ENCODE measurements at places on chromosomes 2 and 18.

DNA sequence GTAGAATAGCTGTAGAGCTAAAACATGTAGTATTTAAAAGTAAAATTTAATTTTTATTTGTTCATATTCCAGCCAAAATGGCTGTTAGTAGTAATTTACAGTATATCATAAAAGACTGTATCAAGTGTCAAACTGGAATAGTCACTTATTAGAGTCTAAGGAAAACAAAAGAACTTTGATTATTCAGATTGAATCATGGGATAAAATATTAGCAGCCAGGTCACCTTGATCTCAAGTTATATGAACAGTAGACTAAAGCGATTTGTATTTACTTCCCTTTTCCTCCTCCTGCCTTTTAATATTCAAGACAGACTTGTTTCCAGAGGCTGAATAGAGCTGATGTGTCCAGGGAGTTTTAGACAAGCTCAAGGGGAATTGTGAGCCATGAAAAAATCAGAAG, 54.4 kb downstream of the PMAIP1 start:
- DNase-seq = no peak

DNA sequence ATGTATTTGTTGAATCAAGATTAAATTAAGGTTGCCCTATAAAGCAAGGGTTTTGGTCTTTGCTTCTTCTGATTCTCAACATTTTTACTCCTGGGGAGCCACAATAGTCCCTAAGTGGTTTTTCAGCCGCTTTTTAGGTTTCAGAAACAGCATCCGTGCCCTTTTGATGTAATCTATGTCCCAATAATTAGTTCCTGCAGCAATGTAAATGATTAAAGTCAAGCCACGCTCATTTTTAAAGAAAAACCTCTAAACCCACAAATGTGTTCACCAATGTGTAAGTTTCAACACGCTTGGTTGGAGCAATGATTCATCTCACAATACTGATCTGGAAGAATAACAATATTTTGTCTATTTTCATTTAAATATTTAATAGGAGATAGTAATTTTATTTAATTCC, 5.6 kb downstream of the ARL4C start:
- DNase-seq = no peak

DNA sequence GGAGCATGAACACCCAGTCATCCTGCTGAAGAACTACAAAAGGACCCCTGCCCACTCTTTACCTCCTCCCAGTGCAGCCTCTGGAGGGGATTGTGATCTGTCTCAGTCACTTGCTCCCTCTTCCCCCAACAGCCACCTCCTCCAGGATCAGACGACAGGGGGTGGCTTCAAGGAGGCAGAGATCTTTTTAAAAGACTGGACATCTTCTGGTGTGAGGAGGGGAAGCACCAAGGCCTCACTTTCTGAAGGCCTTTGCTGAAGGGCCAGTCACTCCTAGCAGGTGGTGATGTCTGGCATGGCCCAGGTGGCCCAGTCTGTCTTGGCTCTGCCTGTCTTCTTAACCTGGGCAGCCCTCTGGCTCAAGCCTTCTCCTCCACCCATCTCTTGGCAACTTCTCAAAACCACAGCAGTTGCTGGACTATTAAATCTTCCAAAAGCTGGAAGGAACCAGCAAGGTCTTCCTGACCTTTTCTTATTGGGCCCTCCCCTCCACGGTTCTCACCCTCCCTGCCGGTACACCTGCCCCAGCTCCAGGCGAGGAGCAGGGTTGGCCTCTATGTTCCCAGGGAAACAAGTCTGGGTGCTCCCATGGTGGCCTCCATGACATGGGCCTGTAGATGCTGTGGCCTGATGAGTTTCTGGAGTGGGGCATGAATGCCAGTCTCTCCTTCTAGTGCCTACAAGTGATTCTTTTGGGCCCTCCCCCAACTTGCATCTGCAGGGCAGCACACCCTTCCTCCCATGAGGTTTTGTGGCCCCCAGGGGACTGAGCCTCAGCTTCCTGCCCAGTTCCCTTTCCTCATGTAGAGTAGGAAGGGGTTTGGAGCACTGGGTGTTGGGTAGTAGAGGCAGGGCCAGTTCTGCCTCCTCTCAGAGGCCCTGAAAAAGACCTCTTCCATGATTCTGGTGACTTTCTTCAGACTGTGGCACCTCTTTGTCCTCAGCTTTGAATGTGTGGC, 5.0 kb upstream of the ATP6V1B1 start:
- DNase-seq = no peak

GRCh38 chr2:115574667-115575066, 1132.2 kb downstream of the DPP10 start:
- no peak for DNase-seq

DNA sequence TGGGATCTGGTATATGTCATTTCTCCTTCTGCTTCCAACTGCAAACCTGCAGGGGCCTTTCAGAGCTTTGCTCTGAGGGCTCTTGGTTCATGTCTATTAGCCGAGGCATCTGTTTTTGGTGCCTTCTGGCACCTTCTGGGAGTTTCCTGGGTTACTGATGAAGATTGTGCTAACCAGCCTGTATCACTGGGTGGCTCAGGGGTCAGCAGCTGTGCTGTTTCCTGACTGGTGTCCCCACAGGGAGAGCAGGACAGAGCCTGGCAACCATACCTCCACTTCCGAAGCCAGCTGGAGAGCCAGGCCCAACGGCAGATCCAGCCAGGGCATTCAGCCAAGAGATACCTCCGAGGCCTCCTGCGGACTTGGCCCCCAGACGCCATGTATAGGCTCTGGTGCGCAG, 17.5 kb downstream of the KIAA2012 start:
- no peak for DNase-seq

DNA sequence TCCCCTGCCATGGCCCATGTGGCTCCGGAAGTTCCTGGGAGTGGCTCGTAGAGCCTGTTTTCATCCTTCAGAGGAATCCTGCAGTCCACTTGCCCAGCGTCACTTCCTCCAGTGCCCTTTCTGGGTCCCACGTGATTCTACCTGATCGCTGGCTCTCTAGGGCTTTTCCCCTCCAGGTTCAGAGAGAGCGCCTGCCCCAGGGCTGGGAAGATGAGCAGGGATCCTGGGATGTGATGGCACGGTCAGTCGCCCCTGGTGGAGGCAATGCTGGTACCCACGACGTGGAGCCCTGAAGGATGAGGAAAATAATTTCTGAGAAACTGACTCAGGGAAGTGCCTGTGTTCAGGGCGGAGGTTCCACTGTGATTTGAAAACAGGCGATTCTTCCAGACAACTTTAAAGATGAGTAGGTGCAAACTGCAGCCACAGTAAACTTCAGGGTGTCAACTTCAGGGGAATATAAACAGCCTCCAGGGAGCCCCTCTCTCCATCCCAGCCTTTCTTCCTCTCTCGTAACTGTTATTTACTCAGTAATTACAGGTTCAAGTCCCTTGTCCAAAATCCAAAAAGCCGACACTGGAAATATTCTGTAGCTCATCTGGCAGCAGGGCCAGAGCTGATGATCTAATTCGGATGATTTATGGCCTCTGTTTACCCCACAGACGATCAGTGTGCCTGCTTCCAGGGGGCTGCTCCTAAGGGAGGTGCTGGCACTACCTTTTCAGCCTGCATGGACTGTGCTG, 105.9 kb downstream of the AGAP1 start:
- DNase-seq = no peak

GRCh38 chr2:195658541-195658890, 1.5 kb downstream of the SLC39A10 start:
- DNase-seq = peak; percentile 64

- DNase-seq = no peak
These were observed 407.2 kb upstream of the MYT1L start for GRCh38 chr2:2738276-2738675.

GRCh38 chr2:219405958-219406860, 12.0 kb upstream of the DES start:
- DNase-seq = no peak
